ENCODE measurements at places on chromosomes 1 and 21. TPM values are rescaled to one million over a fixed set of nuclear protein-coding genes. Genes with fewer than 3 reads are reported as not detected.

Gene BMP8B
- total RNA-seq: 2.2 TPM

Gene TMEM240
- 12.2 TPM for total RNA-seq

Gene NHLH1
- not detected for total RNA-seq

Gene RIPK4
- 0.40 TPM for total RNA-seq

Gene SYPL2
- 8.4 TPM for total RNA-seq

Gene CFAP107
- not detected for total RNA-seq

Gene HHIPL2
- total RNA-seq: not detected

Gene KIAA0040
- 43.2 TPM for total RNA-seq

Gene RBM11
- 1.4 TPM for total RNA-seq

Gene CACHD1
- total RNA-seq: 11.2 TPM

Gene ZFP69B
- total RNA-seq: 0.54 TPM

Gene CNR2
- not detected for total RNA-seq

Gene GUCA2B
- not detected for total RNA-seq

Gene UQCRHL
- total RNA-seq: 0.40 TPM

Gene ALX3
- total RNA-seq: not detected

Gene CD84
- total RNA-seq: 6.7 TPM

Data from gastroesophageal sphincter (tissue), 4 donors.